Left kidney (tissue), 8 donors: ENCODE measurements at places on chromosomes 1 and 21. TPM values are rescaled to one million over a fixed set of nuclear protein-coding genes. Genes with fewer than 3 reads are reported as not detected.

DNA sequence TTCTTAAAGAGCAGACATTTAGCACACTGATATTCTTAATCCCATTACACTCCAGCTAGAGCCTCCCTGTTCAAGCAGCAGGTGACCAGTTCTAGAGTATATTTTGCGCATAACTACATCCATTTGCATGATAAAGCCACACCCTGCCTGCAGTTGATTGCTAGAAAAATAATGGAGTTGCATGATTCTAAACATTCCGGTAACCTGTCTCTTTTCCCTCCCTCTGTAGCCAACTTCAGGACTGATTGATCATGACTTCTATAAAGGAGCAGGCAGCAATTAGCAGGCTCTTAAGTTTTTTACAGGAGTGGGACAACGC lies 14.9 kb downstream of the ARMH1 start:
- no peak for DNase-seq

DNA sequence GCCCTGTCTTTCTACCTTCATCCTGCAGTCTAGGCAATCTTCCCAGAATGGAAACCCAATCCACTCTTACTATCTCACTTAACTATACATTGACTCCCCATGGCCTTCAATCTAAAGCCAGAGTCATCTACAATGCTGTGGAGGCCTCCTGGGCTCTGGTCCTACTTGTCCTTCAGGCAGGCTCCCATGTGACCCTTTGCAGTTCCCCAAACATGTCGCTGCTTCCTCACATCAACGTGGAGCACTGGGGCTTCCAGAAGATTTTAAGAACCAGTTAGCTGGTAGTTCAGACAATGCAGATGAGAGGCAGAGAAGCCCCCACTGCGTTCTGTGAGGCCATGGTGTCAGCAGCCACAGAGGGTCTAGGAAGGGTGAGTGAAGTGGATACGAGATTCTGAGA lies 18.6 kb downstream of the LYPD8 start:
- DNase-seq = no peak

- DNase-seq = no peak
Observed at GRCh38 chr1:47564570-47564969, 126.7 kb downstream of the FOXD2 start.

GRCh38 chr1:31639543-31639942 lies 5.1 kb downstream of the PEF1 start:
- DNase-seq = no peak

- DNase-seq = no peak
Observed at GRCh38 chr1:240508201-240508600, 103.8 kb downstream of the GREM2 start.

OLIG1 gene
- polyA plus RNA-seq = 0.15 TPM

GPR25 gene
- polyA plus RNA-seq = not detected
